ENCODE measurements at places on chromosomes 3 and 15.

DNA sequence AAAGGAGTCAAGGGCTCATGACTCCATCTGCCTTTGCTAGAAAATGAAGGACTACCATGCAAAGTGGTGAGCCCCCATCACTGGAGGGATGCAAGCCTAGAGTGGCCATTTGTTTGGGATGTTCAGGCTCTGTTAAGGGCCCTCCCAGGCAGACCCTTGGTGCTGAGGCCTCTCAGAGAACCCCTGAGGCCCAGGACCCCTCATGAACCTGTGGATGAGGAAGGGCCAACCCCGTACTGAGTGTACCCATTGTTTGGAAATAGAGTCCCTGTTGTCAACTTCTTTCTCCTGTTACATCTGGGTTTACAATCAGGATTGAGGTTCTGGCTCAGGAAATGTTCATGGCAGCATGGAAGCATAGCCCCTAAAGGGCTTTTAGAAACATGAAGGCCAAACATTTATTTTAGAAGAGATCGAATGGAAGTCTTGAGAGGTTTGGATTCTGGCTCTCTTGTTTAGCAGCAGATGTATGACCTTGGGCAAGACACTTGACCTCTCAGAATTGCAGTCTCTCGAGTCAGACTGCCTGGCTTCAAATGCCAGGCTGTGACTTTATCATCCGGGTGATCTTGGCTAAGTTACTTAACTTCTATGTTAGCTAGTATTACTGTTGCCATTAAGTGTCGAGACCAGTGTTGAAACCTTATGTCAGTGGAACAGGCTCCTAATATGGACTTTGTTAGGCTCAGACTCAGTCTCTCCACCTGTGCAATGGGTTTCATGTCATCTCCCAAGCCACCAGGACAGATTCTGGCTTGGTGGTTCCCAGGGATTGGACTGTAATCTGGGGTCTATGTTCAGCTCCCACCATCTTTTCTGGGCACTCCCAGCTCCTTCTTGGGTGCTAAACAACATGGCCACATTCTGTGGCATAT is 12.4 kb downstream of the ITGA11 start:
- DNase-seq: no peak

DNA sequence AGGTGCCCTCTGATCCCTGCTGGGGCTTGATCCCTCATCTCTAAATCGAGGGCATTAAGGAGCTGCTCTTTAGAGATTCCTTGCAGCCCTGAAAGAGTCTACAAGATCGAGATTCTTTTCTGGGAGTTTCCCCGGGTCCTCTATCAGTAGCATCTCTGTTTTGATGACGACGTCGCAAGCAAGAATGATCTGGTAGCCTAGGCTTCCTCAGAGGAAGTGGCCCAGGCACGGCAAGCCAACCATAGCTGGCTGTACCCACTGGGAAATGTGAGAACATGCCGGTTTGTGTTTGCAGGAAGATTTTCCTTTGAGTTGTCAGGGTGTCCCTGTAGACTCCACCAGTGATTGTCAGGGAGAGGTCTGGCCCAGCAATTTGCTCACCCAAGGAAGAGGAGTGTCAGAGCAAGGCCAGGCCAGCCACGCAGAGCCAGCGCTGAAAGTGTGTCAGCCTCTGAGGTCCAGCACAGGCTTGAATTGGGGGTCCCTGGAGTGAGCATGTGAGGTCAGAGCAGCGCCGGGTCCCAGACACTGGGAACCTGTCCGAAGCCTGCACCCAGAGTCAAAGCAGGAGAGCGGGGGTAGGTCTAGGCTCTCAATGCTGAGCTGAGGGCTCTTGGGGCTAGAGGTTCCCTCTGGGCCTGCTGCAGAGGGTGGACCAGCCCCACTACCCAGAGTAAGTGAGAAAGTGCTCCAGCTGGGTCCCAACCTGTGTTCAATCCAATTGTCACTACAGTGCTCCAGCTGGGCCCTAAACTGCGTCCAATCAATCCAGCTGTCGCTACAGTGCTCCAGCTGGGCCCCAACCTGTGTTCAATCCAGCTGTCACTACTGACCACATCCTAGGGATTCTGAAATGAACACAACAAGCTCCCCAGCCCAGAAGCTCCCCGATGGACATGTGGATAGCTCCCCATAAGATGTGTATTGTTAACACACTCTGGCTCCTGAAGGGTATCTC is 95.7 kb downstream of the CHDH start:
- DNase-seq: no peak

- DNase-seq: no peak
Measured at GRCh38 chr15:29826908-29827820, 4.9 kb upstream of the TJP1 start.

- no peak for DNase-seq
Measured at GRCh38 chr15:100194996-100195395, 146.8 kb downstream of the ADAMTS17 start.
